ENCODE measurements at places on chromosomes 2 and 18. TPM values are rescaled to one million over a fixed set of nuclear protein-coding genes. Genes with fewer than 3 reads are reported as not detected.

The GKN1 gene
- 0.48 TPM for total RNA-seq

The SLC9A4 gene
- not detected for total RNA-seq

The MGAT4A gene
- 1.6 TPM for total RNA-seq

The IL37 gene
- total RNA-seq: not detected

The PRKCE gene
- total RNA-seq: 9.3 TPM

The LOXL3 gene
- total RNA-seq: 0.23 TPM

The RIF1 gene
- total RNA-seq: 19.4 TPM

The B3GNT2 gene
- 31.1 TPM for total RNA-seq

The NCKAP1 gene
- total RNA-seq: 101 TPM

The REG3A gene
- not detected for total RNA-seq

The ASB18 gene
- not detected for total RNA-seq

The IFIH1 gene
- total RNA-seq: 1.4 TPM

The DSC1 gene
- not detected for total RNA-seq

The AQP12B gene
- not detected for total RNA-seq

The PLA2R1 gene
- 2.4 TPM for total RNA-seq

The CHST10 gene
- total RNA-seq: 17.4 TPM

The C2orf80 gene
- not detected for total RNA-seq

The ZSWIM2 gene
- total RNA-seq: not detected

The MOB4 gene
- total RNA-seq: 38.8 TPM

The CFAP221 gene
- total RNA-seq: not detected

The TGFA gene
- 8.7 TPM for total RNA-seq

The PAX3 gene
- total RNA-seq: not detected

The IL36A gene
- not detected for total RNA-seq

The LIMS4 gene
- 0.56 TPM for total RNA-seq

The LOXHD1 gene
- not detected for total RNA-seq

The ZNF24 gene
- 12.5 TPM for total RNA-seq

The PDCD1 gene
- not detected for total RNA-seq
